ENCODE measurements at places on chromosomes 11 and 22. TPM values are rescaled to one million over a fixed set of nuclear protein-coding genes. Genes with fewer than 3 reads are reported as not detected.

GRCh38 chr11:33168709-33169200, 7.5 kb upstream of the CSTF3 start:
- no peak overlapping the region for H3K4me3 ChIP-seq
- no peaks in the 10 kb centered on the region for H3K36me3 ChIP-seq
- peak overlapping the region; percentile 35 for H3K27ac ChIP-seq
- DNase-seq: no peak

DNA sequence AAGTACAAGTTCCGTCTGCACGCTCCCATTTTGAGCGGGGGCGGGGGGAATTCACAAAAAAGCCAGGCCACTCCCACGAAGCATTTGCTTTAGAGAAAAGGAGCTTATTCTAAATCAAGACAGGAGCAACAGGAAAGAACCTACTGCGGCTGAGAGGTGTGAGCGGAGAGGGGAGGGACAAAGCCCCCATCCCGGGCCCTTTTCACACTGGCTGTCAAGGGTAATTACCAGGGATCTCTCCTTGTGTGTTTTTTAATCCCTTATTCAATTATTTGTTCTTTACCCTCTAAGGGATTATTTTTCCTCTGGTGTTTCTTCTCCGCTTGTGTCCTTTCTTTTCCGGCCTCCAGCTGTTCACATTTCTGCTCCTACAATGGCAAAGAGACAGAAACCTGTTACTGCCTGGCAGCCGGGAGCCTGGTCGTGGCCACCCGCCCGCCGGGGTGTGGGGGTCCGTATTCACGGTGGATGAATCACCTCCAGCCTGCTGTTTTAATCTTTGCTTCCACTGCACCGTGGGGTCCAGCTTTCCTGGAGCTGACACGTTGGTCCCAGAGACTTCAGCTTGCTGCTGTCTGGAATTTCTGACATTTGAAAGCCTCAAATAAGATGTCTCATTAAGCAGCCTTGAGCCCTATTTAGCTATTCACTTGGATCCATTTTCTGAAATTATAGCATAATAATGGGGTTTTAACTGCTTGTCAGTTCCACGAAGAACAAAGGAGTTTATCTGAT, 61.4 kb upstream of the FADD start:
- no peak overlapping the region for H3K27ac ChIP-seq
- H3K4me1 ChIP-seq: peaks cover 14% of the 10 kb centered on the region
- no peak for DNase-seq
- H3K4me3 ChIP-seq: peak overlapping the region; percentile 22
- peaks cover 58% of the 10 kb centered on the region for H3K27me3 ChIP-seq
- H3K36me3 ChIP-seq: no peaks in the 10 kb centered on the region

GRCh38 chr22:39806109-39806508, 87.5 kb downstream of the ENTHD1 start:
- no peak overlapping the region for H3K4me3 ChIP-seq
- no peaks in the 10 kb centered on the region for H3K4me1 ChIP-seq
- H3K27ac ChIP-seq: no peak overlapping the region
- H3K36me3 ChIP-seq: no peaks in the 10 kb centered on the region
- peaks cover 99% of the 10 kb centered on the region for H3K27me3 ChIP-seq

DNA sequence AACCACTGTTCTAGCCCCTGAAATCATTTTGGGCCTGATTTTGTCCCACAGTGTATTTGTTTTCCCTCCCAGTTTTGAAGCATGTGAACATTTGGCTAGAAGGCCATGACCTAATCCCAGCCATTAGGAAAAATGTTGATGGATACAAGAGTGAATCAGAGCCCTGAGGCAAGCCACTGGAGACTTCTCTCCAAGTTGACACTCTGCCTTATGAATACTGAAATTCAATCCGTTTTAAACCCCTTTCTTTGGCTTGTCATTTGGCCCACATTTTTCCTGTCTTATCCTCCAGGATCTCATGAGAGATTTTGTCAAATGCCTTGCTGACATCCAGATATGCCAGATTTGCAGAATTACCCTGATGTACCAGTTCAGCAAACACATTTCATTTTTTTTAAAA, 158.8 kb downstream of the FAT3 start:
- peaks cover 3% of the 10 kb centered on the region for H3K27me3 ChIP-seq
- H3K4me1 ChIP-seq: no peaks in the 10 kb centered on the region
- no peak for DNase-seq
- no peak overlapping the region for H3K27ac ChIP-seq

DNA sequence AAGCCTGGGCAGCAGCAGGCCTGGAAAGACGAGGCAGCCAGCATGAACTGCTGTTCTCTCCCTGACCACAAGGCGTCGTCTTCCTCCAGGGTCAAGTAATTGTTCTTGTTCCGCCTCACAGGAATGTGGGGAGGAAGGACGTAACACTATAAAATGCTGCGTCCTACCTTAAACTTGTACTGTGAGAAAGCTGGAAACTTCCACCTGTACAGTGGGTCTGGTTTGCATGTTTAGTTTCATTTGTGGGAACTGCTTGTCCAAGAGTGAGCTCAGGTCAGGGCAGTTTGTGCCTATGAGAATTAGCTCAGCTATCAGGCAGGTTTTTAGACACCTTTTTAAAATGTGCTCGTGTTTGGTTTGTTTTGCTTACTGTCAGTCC, 55.2 kb downstream of the PANX1 start:
- peaks cover 8% of the 10 kb centered on the region for H3K4me1 ChIP-seq
- H3K27ac ChIP-seq: no peak overlapping the region
- H3K27me3 ChIP-seq: no peaks in the 10 kb centered on the region
- H3K36me3 ChIP-seq: peaks cover 28% of the 10 kb centered on the region

DNA sequence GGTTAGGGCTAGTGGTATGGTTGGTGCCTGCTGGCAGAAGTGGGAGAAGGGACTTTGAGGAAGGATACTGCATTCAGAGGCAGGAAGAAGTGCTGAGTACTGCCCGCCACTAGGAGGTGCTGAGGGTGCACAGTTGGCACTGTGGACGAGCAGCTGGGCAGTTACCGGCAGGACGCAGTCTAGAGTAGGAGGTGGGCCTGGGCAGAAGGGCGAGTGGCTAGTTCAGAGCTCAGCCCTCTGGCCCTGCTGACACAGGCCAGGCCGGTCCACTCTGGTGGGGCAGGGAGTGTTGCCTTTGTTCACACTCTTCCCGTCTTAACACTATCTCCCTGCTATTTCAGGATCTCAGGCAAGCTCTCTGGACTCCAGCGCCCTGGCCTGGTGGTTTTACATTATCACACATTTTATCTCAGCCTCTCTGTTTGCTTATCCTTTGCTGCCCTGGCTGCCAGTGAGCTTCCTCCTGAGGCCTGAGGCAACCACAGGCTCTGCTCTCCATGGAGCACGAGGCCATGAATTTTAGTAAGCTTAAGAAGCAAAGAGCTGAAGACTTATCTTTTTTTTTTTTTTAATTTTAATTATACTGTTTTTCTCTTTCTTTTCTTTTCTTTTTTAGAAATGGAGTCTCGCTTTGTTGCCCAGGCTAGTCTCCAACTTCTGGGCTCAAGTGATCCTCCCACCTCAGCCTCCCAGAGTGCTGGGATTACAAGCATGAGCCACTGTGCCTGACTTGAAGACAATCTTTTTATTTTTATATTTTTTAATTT, 26.9 kb downstream of the SNAP29 start:
- H3K4me3 ChIP-seq: no peak overlapping the region
- peaks cover 30% of the 10 kb centered on the region for H3K4me1 ChIP-seq
- peaks cover 83% of the 10 kb centered on the region for H3K36me3 ChIP-seq
- H3K27ac ChIP-seq: peak overlapping the region; percentile 79
- no peaks in the 10 kb centered on the region for H3K27me3 ChIP-seq

DNA sequence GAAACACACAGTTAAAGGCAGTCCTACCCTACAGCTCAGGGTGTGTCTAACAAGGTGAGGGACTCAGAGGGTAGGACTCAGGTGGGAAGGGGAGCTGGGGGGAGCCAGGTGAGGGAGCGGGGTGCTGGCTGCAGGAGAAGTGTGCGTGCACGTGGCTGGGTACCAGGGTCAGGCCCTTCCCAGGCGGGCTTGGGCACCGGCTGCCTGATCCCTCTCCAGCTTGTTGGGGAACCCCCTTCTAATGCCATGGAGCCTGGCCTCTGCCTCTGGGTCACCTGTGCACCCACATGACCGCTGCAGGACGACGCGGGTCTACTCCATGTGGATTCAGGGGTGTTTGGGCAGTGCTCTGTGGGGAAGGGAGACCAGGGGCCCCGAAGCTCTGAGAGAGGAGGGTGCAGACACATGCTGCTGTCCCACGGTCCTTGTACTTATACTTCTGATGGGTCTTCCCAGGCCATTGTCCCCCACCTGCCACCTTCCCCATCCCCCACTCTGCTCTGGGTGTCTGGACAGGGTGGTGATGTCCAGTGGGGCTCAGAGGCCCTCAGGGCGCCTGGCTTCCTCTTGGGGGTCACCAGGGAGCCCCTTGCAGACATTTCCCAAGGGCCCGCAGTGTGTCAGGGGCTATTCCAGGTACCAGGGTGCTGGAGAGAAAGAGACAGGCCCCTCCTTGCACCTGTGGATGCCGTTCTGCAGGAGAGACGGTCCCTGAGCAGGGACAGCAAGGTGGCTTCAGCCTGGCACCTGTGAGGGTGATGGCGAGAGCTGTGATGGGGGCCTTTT, 10.4 kb upstream of the MRGPRD start:
- H3K36me3 ChIP-seq: no peaks in the 10 kb centered on the region
- H3K27ac ChIP-seq: no peak overlapping the region
- peaks cover 39% of the 10 kb centered on the region for H3K27me3 ChIP-seq
- no peak overlapping the region for H3K4me3 ChIP-seq

DNA sequence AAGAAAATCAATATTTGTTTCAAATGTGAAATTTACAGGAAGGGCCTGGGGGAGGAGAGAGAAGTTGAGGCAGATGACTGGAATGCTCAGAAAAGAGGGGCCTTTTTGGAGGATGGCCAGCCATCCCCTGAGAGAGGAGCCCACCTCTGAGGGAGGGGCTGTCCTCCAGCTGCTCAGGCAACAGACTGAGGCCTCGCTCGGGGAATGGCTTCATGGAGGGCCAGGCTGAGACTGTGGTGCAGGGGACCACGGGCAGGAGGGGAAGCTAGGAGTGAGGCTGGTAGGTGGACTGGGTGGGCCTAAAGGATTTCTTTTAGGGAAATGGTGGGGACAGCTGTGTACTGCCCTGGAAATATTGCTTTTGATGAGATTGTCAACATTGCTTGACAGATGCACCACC, 73.5 kb upstream of the CADM1 start:
- DNase-seq: no peak
- H3K36me3 ChIP-seq: no peaks in the 10 kb centered on the region
- peaks cover 17% of the 10 kb centered on the region for H3K4me1 ChIP-seq
- no peak overlapping the region for H3K27ac ChIP-seq
- no peak overlapping the region for H3K4me3 ChIP-seq
- H3K27me3 ChIP-seq: no peaks in the 10 kb centered on the region

- no peaks in the 10 kb centered on the region for H3K4me1 ChIP-seq
- H3K27me3 ChIP-seq: no peaks in the 10 kb centered on the region
- H3K36me3 ChIP-seq: no peaks in the 10 kb centered on the region
- no peak overlapping the region for H3K27ac ChIP-seq
- DNase-seq: no peak
Observed at GRCh38 chr11:84319863-84320262, 1033.7 kb upstream of the CCDC90B start.

- H3K4me3 ChIP-seq: no peak overlapping the region
- DNase-seq: peak; percentile 59
- no peak overlapping the region for H3K27ac ChIP-seq
Observed at GRCh38 chr22:23128269-23129108, 13.3 kb downstream of the RSPH14 start.

GRCh38 chr11:33256813-33257159, 395 bp upstream of the HIPK3 start:
- H3K36me3 ChIP-seq: no peaks in the 10 kb centered on the region
- H3K27me3 ChIP-seq: no peaks in the 10 kb centered on the region
- H3K4me3 ChIP-seq: peak overlapping the region; percentile 98
- no peak for DNase-seq

- H3K27me3 ChIP-seq: no peaks in the 10 kb centered on the region
- H3K36me3 ChIP-seq: no peaks in the 10 kb centered on the region
- H3K4me1 ChIP-seq: no peaks in the 10 kb centered on the region
- no peak overlapping the region for H3K27ac ChIP-seq
Observed at GRCh38 chr11:106480581-106481190, 403.2 kb downstream of the AASDHPPT start.

DNA sequence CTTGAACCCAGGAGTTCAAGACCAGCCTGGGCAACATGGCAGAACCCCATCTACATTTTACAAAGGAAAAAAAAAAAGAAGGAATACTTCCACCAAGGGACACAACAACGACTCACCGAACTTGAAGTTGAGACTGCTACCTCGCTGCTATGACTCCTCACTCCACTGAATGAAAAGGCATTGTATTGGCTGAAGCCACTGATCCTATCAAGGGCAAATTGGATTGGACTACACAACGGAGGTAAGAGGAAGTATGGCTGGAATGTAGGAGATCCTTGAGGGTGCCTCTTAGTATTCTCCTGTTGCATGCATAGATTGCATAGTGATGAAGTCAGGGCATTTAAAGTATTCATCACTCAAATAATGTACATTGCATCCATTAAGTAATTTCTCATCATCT, 97.9 kb downstream of the CWF19L2 start:
- H3K4me1 ChIP-seq: no peaks in the 10 kb centered on the region
- H3K27ac ChIP-seq: no peak overlapping the region
- no peak for DNase-seq
- H3K36me3 ChIP-seq: peaks cover 20% of the 10 kb centered on the region
- H3K4me3 ChIP-seq: no peak overlapping the region
- no peaks in the 10 kb centered on the region for H3K27me3 ChIP-seq

DNA sequence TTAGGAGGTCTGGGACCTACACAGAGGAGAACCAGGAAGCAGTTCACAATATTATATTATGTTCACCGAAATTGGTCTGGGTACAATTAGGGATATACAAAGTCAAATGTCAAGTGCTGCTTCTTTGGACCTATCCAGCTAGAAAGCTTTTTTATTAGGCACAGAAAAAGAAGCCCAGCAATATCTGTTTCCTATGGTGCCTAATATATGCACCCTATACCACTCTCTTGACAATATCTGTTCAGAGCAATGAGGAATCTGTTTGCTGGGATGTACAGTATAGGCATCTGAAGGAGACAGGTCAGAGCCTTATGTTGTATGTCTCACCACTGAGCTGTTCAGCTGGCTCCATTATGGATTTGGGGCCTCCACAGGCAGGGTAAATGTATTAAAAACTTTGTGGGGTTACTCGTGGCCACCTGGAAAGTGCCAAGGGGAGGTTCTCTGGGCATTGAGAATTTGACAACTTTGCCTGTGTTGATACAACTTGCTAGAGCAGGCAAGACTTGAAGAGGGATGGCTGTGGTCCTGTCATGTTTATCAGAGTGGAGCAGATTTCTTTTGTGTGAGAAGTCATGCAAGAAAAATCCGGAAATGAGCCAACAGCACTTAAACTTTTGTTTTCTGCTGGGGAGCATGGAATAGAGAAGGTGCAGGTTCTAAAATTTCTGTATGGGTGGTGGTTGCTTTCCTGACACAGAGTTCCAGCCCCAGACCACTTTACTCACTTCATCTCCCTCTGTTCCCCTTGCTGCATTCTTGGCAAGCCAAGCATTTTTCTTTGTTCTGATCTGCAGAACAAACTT, 10.1 kb downstream of the STIM1 start:
- peaks cover 34% of the 10 kb centered on the region for H3K27me3 ChIP-seq
- H3K36me3 ChIP-seq: no peaks in the 10 kb centered on the region
- peak overlapping the region; percentile 74 for H3K27ac ChIP-seq
- DNase-seq: no peak
- no peak overlapping the region for H3K4me3 ChIP-seq

Gene CHADL
- 10.3 TPM for total RNA-seq

Gene NPAS4
- total RNA-seq: not detected

Gene ZNF214
- 0.96 TPM for total RNA-seq

Gene OR8A1
- not detected for total RNA-seq

Gene UCP2
- 23.4 TPM for total RNA-seq

Gene OR52N4
- not detected for total RNA-seq

Gene CCDC179
- total RNA-seq: not detected

Gene HMOX1
- total RNA-seq: 4.8 TPM
